ENCODE measurements at places on chromosomes 5 and 9.

GRCh38 chr5:177588413-177588909 lies 3.5 kb upstream of the TMED9 start:
- no peak for DNase-seq

GRCh38 chr9:69760278-69760610 lies 433 bp upstream of the PTAR1 start:
- DNase-seq: no peak

GRCh38 chr9:92097997-92098482 lies 17.2 kb downstream of the SPTLC1 start:
- peak; percentile 14 for DNase-seq

DNA sequence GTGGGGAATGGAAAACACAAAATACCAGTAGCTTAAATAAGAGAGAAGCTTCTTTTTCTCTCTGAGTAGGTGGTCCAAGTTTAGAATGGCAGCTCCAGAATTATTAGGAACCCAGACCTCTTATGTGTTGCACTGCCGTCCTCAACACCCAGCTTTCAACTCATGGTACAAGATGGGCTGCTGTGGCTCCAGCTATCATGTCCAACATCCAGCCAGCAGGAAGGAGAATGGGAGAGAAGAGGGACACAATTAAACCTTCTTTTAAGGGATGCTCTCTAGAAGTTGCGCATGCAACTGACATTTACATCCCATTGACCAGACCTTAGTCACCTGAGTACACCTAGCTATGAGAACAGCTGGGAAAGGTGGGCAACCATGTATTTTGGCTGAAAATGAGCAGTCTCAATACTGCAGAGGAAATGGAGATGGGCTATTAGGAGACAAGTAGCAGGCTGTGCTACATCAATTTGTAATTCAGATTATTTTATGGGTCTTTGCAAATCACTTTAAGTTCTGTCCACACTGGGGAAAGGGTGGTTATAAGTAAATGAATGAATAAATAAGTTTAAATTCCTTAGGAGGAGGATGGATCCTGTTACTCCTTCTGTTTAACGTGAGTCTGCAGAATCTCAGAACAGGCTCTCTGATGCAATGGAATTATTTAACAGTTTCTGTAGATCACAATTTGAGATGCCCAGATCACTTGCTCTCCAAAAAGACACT lies 76.1 kb downstream of the SLC28A3 start:
- DNase-seq: no peak

DNA sequence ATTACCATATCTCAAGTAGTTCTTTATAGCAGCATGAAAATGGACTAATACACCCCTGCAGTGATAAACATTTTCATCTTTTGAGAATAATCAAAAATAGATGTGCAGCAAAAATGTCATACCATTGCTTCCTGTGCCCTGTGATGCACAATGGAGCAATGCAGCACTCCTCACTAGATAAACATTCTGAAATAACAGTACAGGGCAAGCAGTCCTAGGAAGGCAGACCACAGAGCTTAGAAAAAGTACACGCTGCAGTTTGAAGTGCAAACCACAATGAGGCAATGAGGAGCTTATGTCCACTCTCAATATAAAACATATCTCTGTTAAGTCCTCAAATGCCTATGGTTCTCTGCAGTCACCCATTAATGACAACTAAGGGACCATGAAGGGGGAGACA lies 367.6 kb downstream of the PDE4D start:
- DNase-seq: no peak

DNA sequence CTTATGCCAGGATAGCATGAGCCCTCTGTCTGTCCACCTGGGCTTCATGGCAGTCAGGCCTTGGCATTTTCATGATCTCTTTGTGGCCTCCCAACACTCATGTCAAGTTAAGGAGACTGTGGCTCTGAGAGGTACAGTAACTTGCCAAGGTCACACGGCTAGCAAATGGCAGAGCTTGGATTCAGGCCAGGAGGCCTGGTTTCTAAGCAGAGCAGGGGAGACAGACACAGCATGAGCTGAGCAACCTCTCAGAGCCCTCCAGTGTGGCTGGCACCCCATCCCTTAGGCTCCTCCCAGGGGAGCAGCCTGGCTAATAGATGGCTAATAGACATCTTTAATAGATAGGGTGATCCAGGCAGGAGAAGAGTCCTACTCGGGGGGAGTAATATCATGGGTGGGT lies 4.1 kb downstream of the SYNPO start:
- DNase-seq: no peak

DNA sequence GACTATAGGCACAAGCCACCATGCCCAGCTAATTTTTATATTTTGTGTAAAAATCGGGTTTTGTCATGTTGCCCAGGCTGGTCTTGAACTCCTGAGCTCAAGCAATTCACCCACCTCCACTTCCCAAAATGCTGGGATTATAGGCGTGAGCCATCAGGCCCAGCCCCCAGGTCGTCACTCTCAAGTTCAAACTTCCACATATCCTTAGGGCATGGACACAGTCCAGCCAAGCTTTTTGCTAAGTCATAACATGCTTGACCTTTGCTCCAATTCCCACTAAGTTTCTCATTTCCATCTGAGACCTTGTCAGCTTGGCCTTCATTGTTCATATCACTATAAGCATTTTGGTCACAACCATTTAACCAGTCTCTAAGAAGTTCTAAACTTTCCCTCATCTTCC lies 43.9 kb upstream of the ARAP3 start:
- DNase-seq: no peak

DNA sequence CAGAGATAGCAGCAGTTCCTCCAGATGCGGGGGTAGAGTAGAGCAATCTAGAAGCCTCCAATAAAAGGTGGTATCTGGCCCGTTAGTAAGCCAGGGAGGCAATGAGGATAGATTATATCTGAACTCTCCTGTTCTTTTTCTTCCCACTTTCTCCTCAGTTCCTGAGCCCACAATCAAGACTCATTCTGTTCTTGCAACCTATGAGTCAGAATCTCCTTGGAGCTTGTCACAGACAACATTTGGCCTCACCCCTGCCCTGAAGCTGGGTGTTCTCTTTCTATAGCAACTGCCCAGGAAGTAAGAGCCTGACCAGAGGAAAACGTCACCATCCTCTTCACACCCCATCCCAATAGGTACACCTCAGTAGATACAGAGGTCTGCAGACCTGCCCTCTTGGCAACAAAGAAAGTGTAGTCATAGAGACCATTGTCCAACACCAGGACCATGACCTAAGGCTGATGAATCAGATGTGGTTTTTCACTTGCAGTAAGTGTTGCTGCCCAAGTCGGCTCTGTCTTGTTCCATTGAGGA lies 76.3 kb upstream of the PCA3 start:
- DNase-seq: no peak

DNA sequence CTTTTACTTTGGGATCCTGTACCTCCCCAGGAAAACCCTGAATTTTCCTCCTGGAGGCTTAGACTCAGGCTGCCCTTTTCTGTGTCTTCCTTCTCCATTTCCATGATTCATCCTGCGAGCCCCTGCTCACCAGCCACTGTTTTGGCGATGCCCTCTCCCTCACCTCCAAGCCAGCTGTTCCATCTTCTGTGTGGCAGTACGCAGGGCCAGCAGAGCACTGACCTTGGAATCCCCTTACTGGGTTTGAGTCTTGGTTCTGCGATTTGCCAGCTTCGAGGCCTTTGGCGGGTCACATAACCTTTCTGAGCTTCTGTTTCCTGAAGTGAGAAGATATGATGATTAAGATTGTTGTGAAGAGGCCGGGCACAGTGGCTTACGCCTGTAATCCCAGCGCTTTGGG lies 7.2 kb downstream of the PPARGC1B start:
- no peak for DNase-seq

DNA sequence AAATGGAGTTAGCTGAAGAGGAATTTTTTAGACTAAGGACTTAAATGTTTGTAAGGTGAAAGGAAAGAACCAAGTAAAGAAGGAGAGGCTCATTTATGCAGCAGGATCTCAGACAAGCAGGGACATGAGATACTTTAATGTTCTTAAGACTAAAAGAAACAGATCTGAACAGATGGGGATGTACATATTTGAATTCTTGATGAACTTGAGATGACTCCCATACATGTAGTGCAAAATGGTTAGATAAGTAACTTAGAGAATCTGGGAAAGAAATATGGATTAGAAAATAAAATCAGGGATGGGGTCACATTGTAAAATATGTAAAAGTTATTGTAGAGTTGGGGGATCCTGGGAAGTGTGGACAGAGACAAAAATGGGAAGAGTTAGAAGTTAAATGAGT lies 27.1 kb upstream of the PSAT1 start:
- DNase-seq: no peak

- DNase-seq: no peak
Observed at GRCh38 chr5:164359260-164360255, 854.1 kb downstream of the MAT2B start.

DNA sequence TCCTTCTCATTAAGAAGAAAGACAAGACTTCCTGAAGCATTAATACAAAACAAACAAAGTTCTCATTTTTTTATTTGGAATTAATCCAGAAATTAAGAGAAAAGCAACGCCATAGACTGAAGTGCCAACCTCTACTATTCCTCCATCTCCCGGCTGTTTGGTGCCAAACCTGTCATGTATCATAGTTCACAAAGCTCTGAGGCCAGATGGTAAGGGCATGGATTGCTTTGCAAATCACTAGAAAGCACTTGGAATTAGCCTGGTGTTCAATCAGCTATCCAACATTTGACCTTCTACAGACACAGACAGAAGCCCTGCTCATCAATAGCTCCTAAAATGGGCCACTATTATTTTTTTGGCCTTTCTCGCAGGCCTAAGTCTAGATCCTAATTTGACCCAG lies 33.8 kb downstream of the HTR1A start:
- DNase-seq: no peak

GRCh38 chr9:99056886-99057664 lies 47.8 kb upstream of the TGFBR1 start:
- no peak for DNase-seq

GRCh38 chr9:4222357-4222756 lies 77.5 kb downstream of the GLIS3 start:
- no peak for DNase-seq

GRCh38 chr5:150164211-150164980 lies 2.2 kb upstream of the CDX1 start:
- no peak for DNase-seq

DNA sequence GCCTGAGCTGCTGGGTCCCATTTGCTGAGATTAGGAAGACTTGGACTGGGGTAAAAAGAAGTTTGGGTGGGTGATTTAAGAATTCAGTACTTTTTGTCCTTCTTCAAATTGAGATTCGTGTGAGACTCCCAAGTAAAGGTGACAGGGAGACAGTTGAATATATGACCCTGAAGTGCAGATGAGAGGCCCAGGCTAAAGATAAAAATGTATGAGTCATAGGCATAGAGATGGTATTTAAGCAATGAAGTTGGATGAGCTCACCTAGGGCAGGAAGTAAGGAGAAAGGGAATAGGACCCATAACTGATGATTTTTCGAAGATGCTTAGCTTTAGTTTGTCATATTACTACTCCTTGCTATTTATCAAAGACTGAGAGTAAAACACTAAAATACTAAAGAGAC lies 255.9 kb upstream of the ADRA1B start:
- no peak for DNase-seq

GRCh38 chr5:9782826-9783560 lies 152.8 kb upstream of the TAS2R1 start:
- DNase-seq: no peak

DNA sequence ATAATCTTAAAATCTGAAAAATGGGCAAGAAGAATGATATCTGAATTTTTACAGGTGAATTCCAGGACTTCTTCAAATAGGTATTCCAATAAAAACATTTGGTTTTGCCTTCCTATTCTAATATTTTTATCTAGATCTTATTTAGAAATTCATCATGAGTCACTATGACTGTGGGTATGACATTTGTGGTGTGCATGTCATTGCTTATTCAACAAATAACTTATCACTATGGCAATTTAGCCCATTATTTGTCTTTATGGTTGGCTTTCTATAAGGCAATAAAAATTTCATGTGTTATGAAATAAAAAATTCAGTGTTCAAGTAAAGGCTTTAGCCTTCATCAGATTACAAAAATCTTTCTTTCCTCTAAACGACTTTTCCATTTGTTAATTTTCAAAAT lies 1139.6 kb upstream of the NUDT12 start:
- no peak for DNase-seq

DNA sequence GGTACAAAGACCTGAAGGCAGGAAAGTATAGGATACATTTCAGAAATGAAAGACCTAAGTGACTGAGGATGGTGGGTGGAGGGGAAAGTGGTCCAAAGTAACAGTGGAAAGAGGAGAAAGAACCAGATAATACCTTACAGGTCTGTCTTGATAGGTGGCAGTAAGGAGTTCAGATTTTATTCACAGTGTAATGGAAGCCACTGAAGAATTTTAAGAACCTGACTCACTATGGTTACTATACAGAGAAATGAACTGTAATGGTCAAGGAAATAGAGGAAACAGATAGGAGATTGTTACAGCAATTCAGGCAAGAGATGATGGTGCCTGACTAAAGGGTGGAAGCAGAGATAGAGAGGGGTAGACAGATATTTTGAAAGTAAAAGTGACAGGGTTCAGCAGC lies 46.5 kb downstream of the EPB41L4A start:
- DNase-seq: no peak

GRCh38 chr5:5011151-5011550 lies 129.0 kb upstream of the ADAMTS16 start:
- DNase-seq: no peak

- DNase-seq: no peak
Observed at GRCh38 chr5:40165789-40166728, 513.7 kb upstream of the PTGER4 start.

DNA sequence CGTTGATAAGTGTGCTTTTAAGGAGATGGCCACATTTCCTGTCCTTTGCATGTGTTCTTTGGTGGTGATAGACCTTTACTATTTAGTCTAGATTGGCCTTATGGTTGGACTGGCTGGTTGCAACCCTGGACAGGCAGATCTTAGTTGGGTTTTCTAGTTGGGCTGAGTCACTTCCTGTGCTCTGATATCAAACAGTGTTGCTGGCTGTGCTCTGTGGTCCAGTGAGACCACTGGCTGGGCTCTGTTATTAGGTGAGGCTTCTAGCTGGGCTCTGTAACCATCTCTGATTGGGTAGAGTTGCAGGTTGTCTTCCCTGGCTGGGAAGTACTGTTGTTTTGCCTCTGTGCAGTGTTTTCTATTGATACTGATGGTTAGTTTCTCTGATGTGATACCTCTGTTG lies 432.5 kb downstream of the LRRC70 start:
- no peak for DNase-seq

DNA sequence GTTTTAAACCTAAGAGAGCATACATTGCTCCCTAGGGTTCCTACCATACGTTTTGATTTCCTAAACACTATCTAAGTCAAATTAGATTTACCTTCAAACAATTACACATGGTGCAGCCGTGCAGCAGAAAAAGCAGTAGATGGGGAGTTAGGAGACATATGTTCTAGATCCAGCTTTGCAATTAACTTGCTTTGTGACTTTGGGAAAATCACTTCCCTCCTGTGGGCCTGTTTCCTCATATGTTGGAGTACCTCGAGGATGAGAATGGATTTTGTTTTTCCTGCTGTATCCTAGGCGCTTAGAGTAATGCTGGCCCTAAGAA lies 711 bp downstream of the MRPL50 start:
- DNase-seq: no peak

GRCh38 chr5:74326571-74327338 lies 313.8 kb downstream of the ENC1 start:
- no peak for DNase-seq
